ENCODE measurements at places on chromosomes 4 and X. TPM values are rescaled to one million over a fixed set of nuclear protein-coding genes. Genes with fewer than 3 reads are reported as not detected.

DNA sequence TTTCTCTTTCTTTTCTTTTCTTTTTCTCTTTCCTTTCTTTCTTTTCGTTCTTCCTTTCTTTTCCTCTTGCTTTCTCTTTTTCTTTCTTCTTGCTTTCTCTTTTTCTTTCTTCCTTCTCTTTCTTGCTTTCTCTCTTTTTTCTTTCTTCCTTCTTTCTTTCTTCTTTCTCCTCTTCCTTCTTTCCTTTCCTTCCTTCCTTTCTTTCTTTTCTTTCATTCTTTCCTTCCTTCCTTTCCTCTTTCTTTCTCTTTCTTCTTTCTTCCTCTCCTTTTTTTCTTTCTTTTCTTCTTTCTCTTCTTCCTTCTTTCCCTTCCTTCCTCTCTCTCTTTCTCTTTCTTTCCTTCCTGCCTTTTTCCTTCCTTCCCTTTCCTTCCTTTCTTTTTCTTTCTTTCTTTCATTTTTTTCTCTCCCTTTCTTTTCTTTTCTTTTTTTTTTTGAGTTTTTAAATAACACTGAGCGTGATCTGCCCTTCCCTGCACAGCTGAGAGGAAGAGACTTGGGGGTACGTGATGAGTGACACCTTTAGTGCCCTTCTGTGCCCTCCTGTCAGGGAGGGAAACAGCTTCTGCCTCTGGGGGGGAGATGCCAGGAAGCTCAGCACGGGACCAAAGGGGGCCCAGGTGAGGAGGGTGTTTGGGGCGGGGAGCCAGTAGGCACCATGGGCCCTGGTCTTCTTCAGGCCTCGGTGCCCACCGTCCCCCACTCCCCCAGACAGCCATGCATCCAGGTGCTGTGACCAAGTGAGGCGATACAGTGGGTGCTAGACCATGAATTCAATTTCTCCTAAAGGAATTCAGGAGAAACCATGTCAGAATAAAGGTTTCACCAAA is 36.6 kb upstream of the CDKN2AIP start:
- peak; percentile 35 for DNase-seq

DNA sequence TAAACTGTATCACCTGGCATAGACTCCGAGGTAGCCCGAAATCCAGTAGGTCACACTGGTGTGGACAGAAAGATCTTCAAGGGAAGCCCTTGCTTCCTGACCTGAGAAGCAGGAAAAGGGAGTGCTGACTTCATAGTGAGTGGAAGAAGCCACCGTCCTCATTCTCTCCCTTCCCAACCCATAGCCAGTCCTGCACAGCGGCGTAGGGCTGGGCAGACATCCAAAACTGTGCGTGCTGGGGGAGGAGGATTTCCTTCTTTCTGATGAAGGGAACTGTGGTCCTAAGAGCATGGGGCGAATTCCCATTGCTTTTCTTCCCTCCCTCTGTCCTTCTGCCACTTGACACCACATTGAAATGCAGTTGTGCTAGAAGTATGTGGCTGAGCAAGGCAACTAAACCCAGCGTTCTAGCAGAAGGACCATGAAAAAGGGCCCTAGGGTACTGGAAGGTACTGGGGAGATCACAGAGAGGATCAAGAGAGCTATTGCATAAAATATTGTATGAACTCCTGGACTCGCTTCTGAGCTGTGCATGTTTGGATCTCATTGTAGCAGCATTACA is 66.9 kb downstream of the STOX2 start:
- no peak for DNase-seq

DNA sequence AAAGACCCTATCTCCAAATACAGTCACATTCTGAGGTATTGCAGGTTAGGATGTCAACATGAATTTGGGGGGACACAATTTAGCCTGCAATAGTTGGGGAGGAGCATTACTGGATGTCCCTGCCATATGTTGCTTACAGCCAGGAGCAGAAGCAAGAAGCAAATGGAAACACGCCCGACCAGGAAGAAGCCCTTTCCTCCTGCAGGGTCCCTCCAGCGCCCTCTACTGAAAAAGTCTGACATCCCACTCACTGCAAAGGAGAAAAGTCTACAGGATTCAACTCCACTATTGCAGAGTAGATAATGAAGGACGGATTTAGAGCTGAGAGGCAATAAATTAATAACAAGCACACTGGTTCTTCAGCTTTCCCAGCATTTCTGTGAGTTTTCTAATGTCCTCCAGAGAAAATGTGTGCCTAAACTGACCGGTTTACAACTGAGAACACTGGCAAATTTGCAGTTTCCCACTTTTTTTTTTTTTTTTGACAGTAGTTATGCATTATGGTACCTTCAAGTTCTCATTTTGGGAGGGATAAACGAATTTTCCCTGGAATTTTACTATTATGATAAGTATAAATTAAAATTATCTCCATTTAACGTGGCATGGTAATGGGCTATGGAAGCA is 31.7 kb downstream of the COQ2 start:
- peak; percentile 32 for DNase-seq

DNA sequence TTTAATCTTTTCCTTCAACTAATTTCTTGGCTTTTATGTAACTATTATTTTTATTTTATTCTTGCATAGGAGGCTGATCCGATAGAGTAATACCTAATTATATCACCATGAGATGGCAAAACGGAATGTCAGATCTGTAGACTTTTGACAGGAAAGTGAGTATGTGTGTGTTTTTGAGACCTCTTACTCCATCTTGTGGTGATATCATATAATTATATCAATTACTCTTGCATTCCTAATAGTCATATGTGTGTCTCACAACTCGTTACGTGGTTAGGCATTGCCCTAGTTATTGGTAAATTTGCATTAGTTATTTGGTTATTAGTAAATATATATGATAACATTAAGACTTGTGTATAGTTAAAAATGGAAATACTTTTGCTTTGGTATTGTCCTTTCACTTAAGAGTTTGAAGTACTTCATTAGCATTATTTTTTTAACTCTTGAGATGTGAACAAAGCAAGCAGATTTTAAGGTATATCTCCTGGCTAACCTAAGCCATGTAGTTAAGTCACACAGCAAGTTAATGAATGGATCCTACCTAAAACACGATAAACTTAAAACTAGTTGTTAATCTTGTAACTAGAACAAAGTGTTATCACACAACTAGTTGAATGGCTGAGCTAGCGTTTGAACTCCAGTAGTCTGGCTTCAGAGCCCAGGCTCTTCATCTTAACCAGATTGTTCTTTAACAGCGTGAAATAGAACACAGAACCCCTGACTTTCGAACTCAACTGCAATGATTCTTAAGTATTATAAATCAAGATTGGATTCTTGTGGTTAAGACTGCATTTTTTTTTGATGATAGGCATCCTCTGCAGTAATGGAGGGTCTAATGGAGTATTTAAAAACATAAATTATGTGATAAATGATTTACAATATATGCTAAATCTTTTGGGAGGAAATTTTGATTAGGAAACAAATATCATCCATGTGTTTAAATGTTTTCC is 67.1 kb downstream of the PGRMC2 start:
- no peak for DNase-seq

- DNase-seq: no peak
These were observed 562.4 kb downstream of the MAGEB5 start for GRCh38 chrX:26778320-26778888.

- no peak for DNase-seq
These were observed 43.7 kb downstream of the RPS6KA6 start for GRCh38 chrX:84144281-84144680.

- DNase-seq: no peak
These were observed 48.4 kb downstream of the KIF4A start for GRCh38 chrX:70338290-70338689.

GRCh38 chrX:124530803-124531202 is 184.4 kb downstream of the SH2D1A start:
- no peak for DNase-seq

GRCh38 chr4:184591070-184591677 is 58.1 kb downstream of the CASP3 start:
- no peak for DNase-seq

GRCh38 chr4:6548201-6548881 is 26.6 kb upstream of the MAN2B2 start:
- DNase-seq: no peak

DNA sequence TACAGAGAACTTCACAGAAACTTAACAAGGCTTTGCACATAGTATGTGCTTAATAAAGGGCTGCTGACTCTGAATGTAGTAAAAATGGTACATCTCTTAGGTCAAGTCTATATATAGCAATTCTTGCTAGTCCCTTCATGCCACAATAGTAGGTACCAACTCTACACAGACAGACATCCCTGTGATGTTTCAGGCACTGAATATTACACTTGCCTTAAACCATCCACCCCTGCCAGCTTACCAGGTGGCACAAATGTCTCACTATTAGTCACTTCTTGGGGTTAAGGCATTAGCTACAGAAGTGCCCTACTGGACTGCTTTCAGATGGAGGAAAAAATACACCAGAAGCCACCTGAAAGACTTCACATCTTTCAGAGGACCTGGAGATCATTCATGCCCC is 86.3 kb upstream of the CITED1 start:
- no peak for DNase-seq

- DNase-seq: no peak
These were observed 176.4 kb downstream of the IL1RAPL2 start for GRCh38 chrX:104742355-104742754.

DNA sequence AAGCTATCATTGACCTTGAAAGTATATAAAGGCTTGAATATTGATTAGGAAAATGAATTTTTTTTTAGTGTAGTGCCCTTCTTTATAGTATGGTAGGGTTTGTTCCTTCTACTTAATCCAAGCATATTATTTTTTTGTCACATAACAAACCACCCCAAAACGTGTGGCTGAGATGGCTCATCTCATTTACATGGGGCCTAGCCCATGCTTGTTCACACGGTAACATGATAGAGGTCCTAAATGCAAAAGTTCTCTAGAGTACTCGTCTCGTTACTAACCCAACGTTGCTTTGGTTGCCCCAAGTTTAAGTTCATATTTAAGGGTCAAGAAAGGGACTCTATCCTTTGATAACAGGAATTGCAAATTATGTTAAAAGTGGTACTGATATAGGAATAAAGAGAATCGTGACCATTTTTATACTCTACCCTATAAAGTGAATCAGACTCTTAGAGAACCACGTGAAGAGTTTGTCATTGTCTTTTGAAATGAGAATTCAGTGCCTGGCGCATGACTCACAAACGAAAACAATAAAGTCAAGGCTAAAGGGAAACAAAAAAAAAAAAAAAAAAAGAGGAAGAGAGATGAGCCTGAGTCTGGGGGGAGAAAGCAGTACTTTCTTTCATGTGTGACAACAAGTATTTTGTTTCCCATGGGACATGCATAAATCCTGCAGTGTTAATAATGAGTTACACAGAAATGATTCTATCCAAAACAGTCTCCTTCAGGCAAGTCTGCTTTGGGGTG is 402.8 kb upstream of the NWD2 start:
- no peak for DNase-seq

DNA sequence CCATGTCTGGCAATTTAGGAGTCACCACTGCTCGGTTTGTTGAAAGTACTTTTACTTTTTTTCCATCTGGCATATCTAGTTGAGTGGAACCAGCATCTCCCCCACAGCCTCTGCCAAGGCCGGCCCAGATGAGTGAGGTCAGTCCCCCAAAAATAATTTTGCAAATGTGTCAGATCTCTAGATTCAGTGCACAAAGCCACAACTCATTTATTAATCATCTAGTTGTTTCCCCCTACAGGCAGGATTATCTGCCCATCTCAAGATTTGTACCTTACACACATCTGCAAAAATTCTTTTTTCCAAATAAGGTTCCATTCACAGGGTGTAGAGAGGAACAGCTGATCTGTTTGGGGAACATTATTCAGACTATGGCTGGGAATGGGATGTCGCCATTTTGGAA is 174.0 kb upstream of the MXRA5 start:
- no peak for DNase-seq

DNA sequence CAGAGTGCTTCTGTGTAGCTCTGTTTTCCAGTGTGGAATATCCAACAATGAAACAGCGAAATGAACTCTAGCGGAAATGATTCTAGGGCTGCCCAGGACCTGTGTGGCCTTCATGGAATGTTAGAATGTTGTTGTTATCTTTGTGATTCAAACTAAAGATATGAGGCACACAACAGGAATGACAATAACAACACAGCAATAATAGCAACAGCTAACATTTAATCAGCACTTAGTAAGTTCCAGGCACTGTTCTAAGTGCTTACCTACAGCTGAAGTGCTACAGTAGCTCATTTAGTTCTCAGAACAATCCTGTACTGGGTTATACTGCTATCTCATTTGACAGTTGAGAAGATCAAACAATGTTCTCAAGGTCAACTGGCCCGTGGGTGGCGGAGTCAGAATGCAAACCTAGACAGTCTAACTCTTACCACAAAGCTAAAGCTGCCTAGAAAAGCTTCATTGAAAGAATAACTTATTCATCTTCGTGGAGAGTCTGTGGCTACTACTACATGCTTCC is 63.7 kb downstream of the MAML3 start:
- no peak for DNase-seq

- no peak for DNase-seq
These were observed 136.4 kb upstream of the GUCY1A1 start for GRCh38 chr4:155530290-155530689.

DNA sequence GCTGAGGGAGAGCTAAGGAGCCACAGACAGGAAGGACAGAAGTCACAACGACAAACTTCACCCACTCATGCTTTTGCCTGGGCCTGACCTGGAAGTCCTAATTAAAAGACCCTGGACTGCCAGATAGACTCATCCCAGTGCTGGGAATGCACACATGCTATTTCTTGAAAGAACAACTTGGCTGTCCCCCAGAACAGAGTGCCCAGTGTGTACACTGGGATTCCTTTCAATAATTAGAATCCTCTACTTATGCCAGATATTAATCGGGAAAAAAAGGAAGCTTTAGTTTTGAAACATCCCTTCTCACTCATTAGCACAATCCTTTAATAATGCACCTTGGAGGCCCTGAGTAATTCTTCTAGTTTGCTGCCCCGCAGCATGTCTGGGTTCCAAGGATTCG is 3.4 kb downstream of the HOPX start:
- no peak for DNase-seq

DNA sequence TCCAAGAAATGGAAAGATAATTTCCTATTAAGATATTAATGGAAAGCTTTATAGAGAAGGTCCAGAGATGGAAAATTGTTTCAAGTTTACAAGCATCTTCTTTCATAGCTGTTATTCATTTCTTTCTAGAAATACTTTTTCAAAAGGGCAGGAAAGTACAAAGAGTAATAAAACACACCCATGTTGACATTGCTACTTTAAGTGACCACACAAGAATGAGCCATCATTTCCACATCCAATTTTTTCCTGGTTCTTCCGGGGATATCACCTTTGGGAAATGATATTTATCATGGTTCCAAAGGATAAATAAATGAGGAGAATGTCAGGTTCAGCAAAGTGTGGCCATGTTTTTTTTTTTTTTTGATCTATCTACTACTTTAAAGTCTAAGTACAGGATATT is 4.5 kb downstream of the GLRA2 start:
- DNase-seq: no peak

- DNase-seq: no peak
These were observed 8.7 kb downstream of the GAGE10 start for GRCh38 chrX:49312176-49312575.

UGT2B17 gene
- polyA plus RNA-seq: 0.15 TPM

DSPP gene
- polyA plus RNA-seq: 0.03 TPM

TMPRSS11B gene
- 0.08 TPM for polyA plus RNA-seq

KLB gene
- polyA plus RNA-seq: 0.27 TPM

TLR3 gene
- polyA plus RNA-seq: 11.4 TPM

AMTN gene
- polyA plus RNA-seq: not detected

CT45A3 gene
- polyA plus RNA-seq: not detected

C4orf54 gene
- 1.1 TPM for polyA plus RNA-seq

IL1RAPL1 gene
- 2.5 TPM for polyA plus RNA-seq

CSN1S1 gene
- not detected for polyA plus RNA-seq

CABS1 gene
- polyA plus RNA-seq: 0.08 TPM

FAM199X gene
- 45.8 TPM for polyA plus RNA-seq

Data from left kidney (tissue), 8 donors.